ENCODE measurements at places on chromosomes 3 and 15.

DNA sequence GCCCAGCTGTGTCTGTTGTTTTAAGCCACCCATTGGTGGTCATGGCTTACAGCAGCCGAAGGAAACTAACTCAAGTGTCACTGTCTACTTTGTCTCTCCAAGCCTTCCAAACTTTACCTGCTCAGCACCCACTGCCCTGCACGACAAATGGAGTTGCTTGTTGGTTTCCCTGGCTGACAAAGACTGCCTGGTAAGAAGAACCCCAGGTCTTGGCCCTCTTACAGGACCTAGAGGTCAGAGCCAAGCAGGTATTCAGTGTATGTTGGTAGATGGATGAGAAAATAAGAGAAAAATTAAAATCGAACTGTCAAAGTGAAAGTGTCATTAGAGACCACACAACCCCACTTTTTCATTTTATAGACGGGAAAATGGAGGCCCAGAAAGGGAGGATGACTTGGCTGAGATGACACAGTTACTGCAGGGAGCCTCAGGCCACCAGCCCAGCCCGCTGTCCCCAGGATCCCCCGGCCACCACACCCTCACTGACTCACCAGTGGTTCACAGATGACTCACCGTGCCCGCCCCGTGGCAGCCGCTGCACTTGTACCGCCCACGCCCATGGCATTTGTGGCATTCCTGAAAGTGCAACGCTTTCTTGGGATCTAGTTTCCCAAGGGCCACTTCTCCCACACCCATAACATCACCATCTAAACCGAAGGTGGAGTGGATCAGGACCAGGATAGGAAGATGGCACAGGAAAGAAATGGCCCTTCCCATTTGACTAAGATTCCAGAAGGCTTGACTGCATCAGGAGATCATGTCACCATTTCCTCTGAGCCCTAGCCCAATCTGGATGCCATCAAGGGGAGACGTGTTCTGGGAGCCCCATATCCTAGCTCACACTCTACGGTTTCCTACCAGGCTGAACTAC, 15.2 kb downstream of the SSUH2 start:
- DNase-seq: no peak

DNA sequence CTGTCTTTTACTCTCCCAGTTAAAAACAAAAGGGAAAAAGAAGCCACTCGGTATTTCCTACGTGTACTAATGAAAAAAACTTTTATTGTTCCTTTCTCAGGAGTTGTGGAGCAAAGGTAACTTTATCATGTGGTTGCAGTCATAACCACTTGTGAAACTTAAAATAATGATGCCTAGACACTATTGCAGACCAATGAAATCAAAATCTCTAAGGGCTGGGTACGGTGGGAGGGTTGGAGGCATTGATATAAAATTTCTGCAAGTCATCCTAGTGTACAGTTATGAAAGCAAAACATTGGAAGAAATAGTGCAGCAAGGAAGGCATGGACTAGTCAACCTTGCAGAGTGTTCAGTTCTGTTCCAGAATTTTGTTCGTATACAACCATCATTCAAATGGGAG, 808.8 kb downstream of the TUSC7 start:
- DNase-seq: no peak

DNA sequence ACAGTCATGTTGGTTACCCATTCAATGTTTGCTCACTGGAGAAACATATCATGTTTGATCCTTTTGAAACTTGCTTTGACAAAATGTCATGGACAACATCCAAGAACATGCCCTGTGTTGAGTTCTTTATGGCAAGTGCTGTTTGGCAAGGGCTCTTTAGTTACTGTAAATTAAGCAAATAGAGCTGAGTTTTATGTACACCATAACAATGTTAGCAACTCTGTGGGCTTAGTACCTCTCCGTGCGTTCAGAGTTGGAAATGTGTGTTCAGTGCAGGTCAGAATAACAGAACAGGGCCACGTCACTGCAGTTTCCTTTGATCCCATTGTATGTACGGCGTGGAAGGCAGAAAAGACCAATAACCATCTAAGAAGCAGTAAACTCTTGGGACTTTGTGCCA, 132.5 kb downstream of the MYRIP start:
- no peak for DNase-seq

GRCh38 chr3:130537673-130538304, 20.8 kb downstream of the COL6A6 start:
- DNase-seq: no peak

GRCh38 chr3:46614431-46614830, 2.1 kb downstream of the FAM240A start:
- no peak for DNase-seq

- no peak for DNase-seq
These were observed 37.6 kb downstream of the ZNF148 start for GRCh38 chr3:125337506-125337905.

- DNase-seq: no peak
These were observed 493.0 kb upstream of the NR2F2 start for GRCh38 chr15:95837341-95838004.

- DNase-seq: no peak
These were observed 95.4 kb downstream of the HCN4 start for GRCh38 chr15:73273181-73274002.

DNA sequence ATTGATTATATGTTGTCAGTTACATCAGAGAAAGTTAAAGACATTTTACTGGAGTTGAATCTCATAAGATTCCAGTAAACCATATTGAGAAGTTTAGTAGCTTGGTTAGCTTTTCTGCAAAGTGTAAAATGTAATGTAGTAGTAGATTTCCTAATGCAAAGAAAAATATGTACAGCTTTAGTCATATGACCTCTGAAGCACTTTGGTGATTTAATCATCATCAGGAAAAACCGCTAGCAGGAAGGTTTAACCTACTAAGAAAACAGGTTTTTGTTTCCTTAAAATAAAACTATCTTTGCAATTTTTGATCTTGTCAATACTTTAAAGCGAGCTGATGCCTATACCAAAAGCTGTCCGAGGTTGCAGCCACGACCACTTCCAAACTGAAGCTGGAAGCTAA, 364.6 kb upstream of the ZNF385D start:
- DNase-seq: no peak

GRCh38 chr3:13195374-13195773, 122.1 kb upstream of the IQSEC1 start:
- no peak for DNase-seq

DNA sequence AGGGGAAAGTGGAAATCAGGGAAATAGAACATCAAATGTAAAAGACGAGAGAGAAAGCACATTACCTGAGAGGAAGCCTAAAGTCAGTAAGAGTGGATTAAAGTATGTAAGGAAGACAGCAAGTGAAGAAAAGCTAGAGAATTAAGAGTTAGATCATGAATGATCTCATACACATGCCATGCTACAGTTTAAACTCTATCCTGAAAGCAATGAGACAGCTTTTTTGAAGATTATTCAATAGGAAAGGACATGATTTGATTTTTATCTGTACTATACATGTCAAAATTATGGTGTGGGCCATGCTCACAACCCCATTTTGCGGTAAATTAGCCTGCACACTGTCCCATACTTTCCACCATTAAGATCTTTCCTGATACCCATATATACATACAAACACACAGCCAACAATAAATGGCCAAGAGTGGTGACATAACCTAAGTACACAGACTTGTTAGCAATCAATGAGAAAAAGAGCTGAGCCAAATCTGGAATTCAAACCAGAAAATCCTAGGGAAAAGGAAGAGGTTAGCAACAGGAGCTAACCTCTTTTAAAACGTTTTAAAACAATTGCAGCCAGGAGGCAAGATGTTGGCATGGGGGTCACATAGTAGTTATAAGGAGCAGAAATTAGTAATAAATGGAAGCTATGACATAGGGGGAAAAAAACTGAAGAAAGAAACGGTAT, 4.5 kb downstream of the MYO9A start:
- DNase-seq: no peak

DNA sequence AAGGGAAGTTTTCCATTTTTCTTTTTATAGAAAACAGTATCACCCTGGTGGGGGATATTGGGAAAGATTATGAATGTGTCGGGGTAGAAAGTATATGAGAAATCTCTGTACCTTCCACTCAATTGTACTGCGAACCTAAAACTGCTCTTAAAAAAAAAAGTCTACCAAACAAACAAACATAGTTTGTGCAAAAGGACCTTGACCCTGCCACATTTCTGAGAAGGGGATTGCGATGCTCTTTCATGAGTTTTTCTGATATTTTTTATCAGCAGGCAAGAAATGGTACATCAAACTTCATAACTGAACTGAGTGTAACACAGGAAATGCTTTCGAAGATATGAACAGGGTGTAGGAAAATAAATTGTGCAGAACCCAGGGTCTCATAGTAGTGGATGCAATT, 286.0 kb downstream of the WDR72 start:
- no peak for DNase-seq

GRCh38 chr3:127929818-127930413, 14.9 kb downstream of the KBTBD12 start:
- no peak for DNase-seq

Measured in T-cell (primary cell).